ENCODE measurements at places on chromosomes 1 and 21.

- DNase-seq, result no peak
Measured at GRCh38 chr21:29231756-29232529, 66.8 kb upstream of the BACH1 start.

GRCh38 chr1:244053831-244054230 lies 2.7 kb downstream of the ZBTB18 start:
- DNase-seq, result no peak

DNA sequence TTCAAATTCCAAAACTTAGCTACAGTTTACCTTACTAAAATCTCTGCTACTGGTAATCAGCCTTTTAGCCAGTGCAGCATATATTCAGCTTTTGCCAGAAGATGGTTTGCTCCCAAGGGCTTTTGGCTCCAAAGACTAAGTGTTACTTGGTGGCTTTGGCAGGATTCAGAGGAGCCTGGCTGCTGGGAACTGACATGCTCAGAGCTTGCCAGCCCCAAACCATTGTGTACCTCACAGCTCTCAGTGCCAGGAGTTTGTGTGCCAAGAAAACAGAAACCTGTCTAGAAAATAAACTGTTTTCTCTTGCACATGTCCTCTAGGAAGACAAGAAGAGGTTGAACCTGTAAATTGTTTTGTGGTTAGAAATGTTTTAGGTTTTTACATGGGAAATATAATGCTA lies 315.9 kb downstream of the ST6GALNAC3 start:
- no peak for DNase-seq

DNA sequence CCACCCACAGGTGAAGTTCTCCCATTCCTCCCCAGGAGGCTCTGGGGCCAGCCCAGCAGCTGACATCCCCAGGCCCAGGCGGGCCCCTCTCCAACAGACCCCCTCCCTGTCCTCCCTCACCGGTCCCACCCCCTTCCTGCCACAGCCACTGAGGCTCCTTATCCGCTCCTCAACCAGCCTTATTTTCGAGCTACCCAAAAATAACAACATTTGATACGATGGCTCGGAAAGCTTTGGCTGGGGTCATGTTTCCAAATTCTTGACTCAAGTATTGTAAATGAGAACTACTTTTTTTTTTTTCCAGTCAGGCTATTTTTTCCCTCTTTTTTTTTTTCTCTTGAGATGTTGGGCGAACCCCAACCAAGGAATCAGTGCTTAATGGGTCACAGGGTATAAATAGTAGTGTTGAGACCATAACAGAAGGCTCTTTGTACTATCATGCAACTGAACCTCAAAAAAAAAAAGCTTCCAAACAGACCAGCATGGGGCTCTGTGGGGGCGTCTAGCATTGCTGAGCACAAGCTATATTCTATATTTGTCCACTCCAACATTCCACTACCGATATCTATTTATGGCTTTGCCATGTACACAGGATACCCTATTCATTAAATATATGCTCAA lies 27.2 kb downstream of the IRF2BP2 start:
- DNase-seq, result no peak

DNA sequence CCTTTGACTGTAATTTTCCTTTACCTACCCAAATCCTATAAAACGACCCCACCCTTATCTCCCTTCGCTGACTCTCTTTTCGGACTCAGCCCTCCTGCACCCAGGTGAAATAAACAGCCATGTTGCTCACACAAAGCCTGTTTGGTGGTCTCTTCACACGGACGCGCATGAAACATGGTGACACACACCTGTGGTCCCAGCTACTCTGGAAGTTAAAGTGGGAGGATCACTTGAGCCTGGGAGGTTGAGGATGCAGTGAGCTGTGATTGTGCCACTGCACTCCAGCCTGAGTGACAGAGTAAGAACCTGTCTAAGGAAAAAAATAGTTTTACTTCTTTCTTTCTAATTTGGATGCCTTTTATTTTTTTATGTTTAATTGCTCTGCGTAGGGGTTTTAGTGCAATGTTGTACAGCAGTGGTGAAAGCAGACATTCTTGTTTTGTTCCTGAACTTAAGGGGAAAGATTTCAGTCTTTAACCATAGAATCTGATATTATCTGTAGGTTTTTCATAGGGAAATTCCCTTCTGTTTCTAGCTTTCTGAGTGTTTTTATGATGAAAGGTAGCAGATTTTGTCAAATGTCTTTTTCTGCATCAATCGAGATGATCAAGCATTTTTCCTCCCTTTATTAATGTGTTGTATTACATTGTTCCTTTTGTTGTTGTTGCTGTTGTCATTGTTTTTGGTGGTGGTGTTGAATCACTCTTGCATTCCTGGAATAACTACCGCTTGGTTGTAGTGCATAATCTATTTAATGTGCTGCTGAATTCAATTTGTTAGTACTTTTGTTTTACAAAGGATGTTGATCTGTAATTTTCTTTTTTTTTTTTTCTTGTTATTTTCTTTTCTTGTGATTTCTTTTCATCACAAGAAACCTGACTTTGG lies 497.4 kb downstream of the DISC1 start:
- DNase-seq, result peak; percentile 72

- no peak for DNase-seq
Measured at GRCh38 chr1:108644984-108645383, 15.9 kb downstream of the HENMT1 start.

- no peak for DNase-seq
Measured at GRCh38 chr1:21240706-21241105, 49.6 kb downstream of the ECE1 start.

GRCh38 chr1:64268653-64269557 lies 65.5 kb downstream of the UBE2U start:
- peak; percentile 84 for DNase-seq

GRCh38 chr1:42784946-42785693 lies at the start of gene TMEM269:
TMEM269 (plus strand) TSS chr1:42784991; CDS start chr1:42789894, 4,903 bp downstream.
- DNase-seq, result no peak

DNA sequence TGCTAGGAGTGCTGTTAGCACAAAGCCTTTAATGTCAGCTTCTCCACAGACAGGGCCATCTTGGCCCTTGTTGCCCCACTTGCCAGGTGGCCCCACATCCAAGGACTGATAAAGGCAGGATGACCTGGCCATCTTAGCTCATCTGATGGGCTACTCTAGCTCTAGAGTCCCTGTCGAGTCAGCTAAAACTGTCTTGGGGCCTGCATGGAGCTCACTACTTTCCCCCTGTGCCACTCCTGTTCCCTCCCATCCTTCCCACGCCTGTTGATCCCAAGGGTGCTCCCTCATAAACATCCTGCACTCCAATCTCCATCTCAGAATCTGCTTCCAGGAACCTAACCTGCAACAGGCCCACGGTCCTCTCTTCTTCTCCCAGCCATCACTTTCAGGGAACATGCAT lies 652 bp upstream of the GPX7 start:
- no peak for DNase-seq

DNA sequence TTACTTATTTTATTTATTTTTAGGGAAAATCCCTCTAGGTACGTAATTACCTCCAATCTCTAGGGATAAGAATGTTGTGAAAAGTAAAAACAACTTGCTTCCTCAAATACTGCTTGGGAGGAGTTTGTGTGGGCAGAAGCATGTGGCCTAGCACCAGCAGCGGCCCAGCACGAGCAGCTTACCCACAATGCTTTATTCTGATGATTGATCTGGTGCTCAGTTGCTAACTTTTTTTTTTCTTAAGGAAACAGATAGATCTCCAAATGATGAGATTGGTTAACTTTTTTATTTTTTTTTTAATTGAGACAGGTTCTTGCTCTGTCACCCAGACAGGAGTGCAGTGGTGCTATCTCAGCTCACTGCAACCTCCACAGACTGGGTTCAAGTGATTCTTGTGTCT lies 4.2 kb downstream of the CLIC6 start:
- DNase-seq, result no peak

- no peak for DNase-seq
Measured at GRCh38 chr1:44651069-44651468, 23.2 kb downstream of the TMEM53 start.

- DNase-seq, result no peak
Measured at GRCh38 chr1:248857201-248857600, 1.7 kb downstream of the ZNF692 start.

DNA sequence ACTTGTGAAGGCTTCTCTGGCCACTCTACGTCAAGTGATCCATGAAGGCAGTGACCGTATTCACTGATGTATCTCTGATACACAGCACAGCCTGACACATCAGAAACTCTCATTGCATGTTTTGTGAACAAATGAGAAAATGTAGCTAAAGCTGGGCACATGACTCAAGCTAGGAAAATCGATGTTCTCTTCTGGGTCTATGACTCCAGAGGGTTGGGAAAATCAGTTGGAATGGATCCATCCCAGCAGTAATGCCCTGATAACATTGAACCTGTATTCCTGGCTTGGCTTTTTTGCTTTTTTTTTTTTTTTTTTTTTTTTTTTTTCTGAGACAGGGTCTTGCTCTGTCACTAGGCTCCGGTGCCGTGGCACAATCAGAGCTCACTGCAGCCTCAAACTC lies 395.7 kb downstream of the KCNH1 start:
- DNase-seq, result no peak

GRCh38 chr1:202184750-202185460 lies 8.7 kb upstream of the LGR6 start:
- peak; percentile 76 for DNase-seq

- DNase-seq, result peak; percentile 53
Measured at GRCh38 chr1:17869815-17870214, 114.7 kb downstream of the ACTL8 start.

GRCh38 chr1:239733995-239734394 lies 347.6 kb downstream of the CHRM3 start:
- DNase-seq, result no peak

DNA sequence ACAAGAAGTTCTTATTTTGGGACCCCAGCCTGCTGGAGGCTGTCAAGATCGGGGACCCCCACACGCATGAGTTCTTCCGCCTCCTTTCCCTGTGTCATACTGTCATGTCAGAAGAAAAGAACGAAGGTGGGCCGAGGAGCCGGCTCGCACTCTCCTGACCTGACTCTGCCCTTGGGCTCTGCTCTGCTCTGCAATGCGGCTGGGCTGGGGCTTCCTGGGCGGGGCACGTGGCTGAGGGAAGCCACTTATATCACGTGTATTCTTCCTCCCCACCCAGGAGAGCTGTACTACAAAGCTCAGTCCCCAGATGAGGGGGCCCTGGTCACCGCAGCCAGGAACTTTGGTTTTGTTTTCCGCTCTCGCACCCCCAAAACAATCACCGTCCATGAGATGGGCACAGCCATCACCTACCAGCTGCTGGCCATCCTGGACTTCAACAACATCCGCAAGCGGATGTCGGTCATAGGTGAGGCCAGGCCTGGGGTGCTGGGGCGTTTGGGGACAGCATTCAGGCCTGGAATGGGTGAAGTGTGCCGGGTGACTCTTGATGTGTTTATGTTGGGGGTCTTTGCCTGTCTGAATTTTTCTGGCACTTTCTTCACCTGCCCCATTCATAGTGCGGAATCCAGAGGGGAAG lies 17.6 kb downstream of the ATP8B2 start:
- DNase-seq, result no peak

- no peak for DNase-seq
Measured at GRCh38 chr1:17777818-17778217, 22.7 kb downstream of the ACTL8 start.

- DNase-seq, result peak; percentile 39
Measured at GRCh38 chr1:15849775-15850324, 2.3 kb downstream of the SPEN start.

DNA sequence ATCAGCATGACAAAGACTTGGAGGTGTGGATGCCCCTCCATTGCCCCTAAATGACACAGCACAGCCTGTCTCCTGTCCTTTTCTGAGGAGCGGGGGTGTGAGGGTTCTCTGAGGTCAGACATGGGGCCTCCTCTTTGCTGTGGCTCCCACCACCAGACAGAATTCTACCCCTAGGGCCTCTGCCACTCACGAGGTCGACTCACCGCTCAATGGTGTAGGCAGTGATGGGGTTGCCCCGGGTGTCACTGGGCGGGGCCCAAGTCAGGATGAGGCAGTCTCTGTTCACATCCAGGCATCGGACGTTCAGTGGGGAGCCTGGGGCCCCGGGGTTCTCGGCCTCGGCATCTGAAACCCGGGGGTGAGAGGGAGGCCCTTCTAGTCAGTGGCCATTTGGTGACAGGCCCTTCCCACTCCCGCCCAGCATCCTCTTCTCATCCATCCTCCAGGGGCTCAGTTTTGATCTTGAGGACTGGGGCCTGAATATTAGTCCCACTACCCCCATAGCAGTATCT lies 19.9 kb downstream of the MYOM3 start:
- DNase-seq, result no peak

DNA sequence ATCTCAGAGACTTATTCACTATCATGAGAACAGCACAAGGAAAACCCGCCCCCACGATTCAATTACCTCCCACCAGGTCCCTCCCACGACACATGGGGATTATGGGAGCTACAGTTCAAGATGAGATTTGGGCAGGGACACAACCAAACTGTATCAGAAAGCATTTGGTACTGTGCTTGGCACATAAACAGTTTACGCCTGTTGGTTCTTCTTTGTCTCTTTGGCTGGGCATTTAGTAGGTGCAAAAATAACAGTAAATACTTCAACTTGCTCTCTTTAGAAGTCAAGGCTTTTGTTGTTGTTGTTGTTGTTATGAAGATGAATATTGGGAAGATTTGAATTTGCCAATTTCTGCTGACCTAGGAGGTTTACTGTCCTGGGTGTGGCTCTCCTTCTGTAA lies 175.4 kb upstream of the IGSF21 start:
- DNase-seq, result no peak

DNA sequence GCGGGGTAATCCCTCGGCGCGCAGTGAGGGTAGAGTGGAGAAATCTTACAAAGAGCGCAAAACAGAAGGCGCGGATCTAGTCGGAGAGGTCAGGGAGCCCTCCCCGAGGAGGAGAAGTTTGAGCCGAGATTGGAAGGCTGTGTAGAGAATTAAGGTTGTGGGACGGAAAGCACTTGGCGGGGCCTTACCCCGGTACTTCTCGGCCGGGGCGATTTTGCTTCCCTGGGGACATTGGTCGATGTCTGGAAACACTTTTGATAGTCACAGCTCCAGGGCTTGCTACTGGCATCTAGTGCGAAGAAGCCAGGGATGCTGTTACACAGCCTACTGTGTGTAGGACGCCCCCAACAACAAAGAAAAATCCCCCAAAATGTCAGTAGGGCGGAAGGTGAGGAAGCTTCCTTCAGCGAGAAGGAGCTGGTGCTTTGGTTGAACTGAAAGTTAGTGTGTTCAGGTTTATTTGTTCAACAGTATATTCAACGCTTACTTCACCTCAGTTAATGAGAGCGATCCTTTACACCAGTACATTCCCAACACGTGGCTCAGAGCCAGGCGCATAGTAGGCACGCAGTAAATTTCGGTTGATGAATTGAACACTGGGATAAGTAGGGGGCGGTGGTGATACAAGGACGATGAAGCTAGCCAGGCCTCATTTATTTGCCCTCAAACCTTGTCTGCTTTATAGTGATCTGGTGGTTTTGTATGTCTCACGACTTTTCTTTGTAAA lies 807 bp downstream of the CEP85 start:
- DNase-seq, result peak; percentile 6

DNA sequence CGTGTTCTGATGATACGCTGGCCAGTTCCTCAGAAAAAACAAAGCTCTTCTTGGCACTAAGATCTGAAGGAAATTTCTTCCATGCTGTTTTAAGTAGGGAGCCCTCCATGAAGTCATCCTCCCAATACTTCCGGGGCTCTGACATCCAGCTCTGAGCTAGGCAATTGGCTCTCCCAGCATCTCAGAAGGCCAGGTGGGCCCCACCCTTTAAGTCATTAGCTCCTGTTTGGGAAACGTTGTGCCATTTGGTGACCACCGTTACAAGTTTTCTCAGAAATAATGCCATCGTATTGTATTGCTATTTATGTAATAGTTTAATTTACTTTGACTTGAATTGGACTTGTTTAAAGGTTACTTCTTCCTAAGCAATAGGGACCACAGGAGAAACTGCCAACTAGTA lies 130.3 kb upstream of the EDN2 start:
- DNase-seq, result no peak

GRCh38 chr1:82778612-82779011 lies 977.9 kb downstream of the ADGRL2 start:
- no peak for DNase-seq

GRCh38 chr1:41629571-41629970 lies 145.1 kb upstream of the EDN2 start:
- peak; percentile 98 for DNase-seq

All from AG10803 (cell line).